Left renal cortex interstitium (tissue), 4 donors: ENCODE measurements at places on chromosomes 16 and 17. TPM values are rescaled to one million over a fixed set of nuclear protein-coding genes. Genes with fewer than 3 reads are reported as not detected.

The TTYH2 gene
- 18.4 TPM for polyA plus RNA-seq

The CMTM2 gene
- polyA plus RNA-seq: 1.1 TPM

DNA sequence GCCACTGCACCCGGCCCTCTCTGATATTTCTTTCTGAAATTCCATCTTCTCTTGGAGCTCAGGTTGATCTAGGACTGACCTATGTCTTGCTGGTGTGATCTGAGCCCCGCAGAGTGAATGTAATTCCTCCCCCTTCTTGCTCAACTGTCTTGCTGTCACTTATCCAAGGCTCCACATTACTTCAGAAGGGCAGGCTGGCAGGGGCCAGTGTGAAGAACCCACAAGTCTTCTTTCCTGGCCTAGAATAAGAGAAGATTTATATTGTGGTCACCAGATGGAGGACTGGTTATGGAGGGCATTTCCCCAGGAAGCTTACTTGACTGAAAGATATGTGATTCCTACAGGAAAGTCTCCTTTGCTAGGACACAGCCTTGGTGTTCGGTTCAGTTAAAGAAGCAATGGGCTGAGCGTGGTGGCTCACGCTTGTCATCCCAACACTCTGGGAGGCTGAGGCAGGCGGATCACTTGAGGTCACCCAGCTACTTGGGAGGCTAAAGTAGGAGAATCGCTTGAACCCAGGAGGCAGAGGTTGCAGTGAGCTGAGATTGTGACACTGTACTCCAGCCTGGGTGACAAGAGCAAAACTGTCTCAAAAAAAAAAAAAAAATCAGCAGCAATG is 13.4 kb downstream of the ITGAL start:
- no peak for DNase-seq

DNA sequence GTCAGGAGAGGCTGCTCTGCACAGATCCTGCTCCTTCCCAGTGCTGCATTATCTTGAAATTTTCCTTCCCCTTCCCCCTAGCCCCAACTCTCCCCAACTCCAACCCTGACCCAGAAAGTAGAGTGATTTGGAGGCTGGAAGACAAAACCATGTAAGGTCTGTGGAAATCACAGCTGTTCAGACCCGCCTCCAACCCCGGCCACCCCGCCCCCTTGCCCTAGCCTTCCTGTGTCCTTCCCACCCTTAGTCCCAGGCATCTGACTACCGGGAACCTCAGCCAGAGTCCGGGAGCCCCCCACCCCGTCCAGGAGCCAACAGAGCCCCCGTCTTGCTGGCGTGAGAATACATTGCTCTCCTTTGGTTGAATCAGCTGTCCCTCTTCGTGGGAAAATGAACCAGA is at the start of gene AOC3:
Gene AOC3 (plus strand): TSS at position 246 of the 400 bp plus-strand sequence. CDS start 145 bp downstream, at position 391.
- no peak for DNase-seq

DNA sequence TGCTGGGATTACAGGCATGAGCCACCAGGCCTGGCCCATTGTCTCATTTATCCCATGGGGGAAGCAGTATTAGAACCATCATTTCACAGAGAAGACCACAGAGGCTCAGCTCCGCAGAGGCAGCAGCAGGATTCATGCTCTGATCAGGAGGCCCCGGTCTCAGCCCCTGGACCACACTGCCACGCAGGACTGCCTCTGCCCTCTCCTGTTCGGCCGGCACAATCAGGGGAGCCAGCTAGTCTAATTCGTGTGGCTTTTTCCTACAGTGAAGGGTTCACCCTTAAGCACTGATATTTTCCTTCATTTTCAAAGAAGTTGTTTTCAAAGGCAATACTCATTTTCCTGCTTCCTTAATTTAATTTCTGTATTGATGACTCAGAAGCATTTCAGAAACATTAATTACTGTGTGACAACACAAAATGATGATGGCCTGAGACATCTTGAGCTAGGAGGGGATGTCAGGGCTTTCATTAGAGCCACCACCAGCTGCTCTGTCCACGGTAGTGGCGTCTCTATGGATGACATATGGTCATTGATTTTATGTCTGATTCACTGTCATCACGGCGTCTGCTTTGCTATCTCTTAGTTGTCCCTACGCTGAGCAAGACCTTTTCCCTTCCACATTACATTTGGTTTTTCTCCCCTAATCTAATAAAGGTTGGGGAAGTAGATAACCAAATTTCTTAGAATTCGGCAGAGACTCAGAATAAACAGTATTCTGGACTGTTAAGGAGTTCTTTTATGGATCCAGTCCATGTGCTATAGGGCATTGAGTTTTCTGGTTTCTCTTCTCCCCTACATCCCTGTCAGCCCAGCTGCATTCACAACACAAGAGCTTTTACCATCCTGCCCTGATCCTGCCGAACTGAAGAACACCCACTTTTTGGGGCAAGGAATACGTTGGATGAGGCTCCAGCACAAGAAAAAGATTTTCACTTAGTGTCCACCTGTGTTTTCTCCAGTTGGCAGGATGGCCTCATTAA is 314.0 kb downstream of the SLC39A11 start:
- DNase-seq: no peak

DNA sequence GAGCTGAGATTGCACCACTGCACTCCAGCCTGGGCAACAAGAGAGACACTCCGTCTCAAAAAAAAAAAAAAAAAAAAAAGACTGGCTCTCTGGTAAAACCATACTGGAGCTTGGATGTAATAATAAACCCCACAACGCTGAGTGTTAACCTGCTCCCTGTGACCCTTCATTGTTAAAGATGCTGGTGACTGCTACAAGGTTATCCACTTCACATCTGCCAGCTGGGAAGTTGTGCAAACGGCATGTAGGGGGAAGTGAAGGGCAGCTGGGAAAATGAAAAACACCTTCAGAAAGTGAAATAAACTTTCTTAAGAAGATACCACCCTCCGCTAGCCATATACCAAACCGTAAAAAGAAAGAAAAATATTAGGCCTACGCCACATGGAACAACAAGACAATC is 131.0 kb upstream of the NUDT7 start:
- no peak for DNase-seq

- no peak for DNase-seq
Measured at GRCh38 chr16:54128629-54129234, 157.9 kb downstream of the IRX3 start.

DNA sequence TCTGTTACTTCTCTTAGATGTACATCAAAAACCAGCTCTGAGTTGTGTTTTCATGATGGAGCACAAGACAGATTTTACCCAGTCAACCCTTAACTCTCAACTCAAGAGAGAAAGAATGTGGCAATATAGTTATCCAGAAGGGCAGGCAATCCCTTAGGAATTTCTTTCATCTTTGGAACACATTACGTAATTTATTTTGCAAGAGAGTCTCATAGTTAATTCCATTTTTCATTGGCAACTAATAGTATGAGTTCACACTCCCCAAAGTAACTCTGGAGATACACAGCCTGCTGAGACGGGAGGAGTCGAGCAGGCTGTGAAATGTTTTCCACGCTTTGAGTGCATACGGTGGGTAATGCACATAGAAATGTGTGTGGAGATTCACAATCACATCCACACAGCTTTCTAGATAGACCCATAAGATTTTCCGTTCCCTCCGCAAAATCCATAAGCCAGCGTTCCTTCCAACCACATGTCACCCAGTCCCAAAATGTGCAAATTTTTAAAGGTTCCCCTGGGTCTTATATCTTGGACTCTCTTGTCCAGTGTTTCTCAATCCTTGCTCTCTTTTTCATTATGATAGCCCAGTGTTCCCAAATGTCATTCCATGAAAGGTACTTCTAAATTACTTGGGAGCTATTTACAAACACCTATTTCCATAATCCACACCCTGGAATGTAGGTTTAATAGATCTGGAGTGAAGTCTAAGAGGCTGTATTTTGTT is 8.4 kb upstream of the CDRT4 start:
- DNase-seq: no peak

DNA sequence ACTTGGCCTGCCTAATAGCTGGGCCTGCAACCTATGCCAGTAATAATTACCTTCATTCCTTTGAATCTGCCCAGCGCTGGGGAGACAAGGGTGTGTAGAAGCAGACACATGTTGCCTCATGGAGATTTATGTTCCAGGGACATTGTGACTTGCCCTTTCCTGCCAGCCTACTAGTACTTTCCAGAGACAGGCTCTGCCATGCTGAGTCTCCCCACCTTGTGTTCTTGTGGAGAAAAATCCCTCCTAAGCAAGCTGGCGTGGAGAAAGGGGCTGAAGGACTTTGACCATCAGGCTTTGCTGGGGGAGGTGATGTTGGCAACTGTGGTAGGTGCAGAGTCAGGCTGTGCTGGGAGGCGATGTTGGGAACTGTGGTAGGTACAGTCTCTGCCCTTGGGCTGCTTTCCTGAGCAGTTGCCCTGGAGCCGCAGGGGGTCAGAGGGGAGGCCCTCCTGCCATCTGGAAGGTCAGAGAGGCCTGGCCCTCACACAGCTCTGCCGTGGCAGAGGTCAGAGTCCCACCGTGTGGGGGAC is 4.0 kb downstream of the KSR1 start:
- DNase-seq: no peak

DNA sequence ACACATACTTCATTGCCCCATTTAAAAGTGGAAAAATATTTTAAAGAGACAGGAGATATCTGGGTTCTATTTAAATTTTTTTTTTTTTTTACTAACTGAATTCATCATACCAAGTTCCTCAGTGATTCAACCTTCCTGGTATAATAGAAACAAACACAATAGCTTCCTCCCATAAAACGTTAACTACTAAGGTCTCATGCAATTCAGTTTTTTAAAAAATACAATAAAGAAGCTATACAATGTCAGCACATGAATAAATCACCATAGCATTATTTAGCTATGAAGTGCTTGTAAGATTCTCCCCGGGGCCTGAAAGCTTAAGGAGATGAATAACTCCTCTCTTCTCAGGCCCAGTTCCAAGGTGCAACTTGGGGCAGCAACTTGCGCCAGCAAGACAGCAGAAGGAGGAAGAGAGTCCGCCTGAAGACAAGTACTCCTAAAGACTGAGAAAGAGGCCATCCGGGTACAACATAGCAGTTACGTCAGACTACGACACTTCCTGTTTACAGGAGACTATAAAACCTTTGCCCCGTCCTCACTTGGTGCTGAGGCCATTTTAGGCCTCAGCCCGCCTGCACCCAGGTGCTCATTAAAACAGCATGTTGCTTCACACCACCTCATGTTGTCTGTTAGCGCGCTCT is 81.5 kb downstream of the MYO1D start:
- no peak for DNase-seq

- DNase-seq: no peak
Measured at GRCh38 chr17:34930283-34930682, 31.0 kb downstream of the CCT6B start.

DNA sequence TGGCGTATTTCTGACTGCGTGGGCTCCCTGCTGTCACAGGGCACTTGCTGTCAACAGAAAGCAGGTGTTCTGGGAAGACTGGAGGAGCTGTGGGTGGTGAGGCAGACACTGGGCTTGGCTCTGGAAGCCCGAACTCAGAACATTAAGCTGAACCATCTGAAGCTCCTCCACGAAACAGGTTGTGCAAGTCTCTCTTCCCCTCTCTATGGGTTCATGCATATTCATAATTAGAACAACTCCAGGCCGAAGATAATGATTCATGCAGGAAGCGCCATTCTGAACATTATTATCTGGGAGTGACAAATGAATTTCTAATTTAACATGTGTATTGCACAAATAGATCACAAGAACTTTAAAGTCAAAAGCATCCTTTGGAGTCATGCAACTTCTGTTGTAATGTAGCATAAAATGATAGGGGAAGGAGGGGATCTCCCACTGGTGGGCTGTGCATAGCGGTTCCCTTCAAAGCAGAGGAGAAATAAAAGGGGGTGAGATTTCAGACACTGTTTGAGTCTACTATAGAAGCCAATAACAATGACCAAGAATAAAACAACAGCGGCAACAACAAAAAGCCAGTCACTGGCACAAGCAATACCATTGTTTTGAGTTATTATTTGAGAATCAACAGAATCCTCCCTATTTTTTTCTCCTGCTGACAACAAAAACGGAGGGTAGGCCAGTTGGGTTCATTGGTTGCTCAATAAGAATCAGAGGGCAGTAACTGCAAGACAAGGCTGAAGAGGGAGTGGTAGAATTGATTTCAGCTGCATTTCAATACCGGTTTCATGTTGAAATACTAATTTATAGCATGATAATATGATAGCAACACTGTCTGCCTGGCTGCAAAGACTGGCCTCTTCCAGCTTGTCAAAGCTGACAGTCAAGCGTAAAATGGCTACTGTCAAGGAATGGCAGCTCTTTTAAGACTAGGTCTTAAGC is 407.3 kb downstream of the XYLT1 start:
- no peak for DNase-seq

The CFAP119 gene
- 7.8 TPM for polyA plus RNA-seq

The MAP2K6 gene
- 22.6 TPM for polyA plus RNA-seq

The MT1G gene
- polyA plus RNA-seq: 127 TPM

- DNase-seq: no peak
Measured at GRCh38 chr17:57249520-57249919, 6.8 kb upstream of the MSI2 start.

- DNase-seq: no peak
Measured at GRCh38 chr17:34226011-34226743, 28.9 kb upstream of the CCL2 start.

DNA sequence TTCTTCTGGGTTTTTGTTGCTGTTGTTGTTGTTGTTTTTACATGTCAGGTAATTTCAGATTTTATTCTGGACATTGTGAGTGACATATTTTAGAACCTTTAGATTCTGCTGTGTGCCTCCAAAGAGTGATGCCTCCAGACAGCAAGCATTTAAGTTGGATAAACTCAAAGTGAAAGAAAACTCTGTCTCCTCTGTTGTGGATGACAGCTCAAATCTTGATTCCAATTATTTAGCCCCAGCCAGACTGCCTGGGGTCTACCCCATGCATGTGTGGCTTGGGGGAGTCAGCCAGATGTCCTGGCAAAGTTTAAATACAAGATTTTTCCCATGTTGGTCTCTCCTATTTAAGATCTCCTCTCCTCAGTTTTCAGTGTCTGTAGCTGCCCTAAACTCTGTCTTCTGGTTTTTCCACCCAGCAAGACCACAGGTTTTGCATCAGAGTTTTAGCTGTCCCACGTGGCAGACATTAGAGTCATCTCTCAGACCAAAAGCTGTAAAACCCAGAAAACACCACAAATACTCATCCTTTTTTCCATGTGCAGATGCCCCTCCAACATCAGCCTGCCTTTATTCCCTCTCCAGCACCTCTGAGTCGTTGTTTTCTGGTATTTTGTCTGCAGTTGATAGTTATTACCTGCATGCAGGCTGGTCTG is 19.4 kb upstream of the ZNF469 start:
- no peak for DNase-seq

- no peak for DNase-seq
Measured at GRCh38 chr17:67244431-67245072, 444 bp downstream of the HELZ start.

- DNase-seq: no peak
Measured at GRCh38 chr17:15293558-15293957, 28.4 kb upstream of the PMP22 start.

- DNase-seq: no peak
Measured at GRCh38 chr16:49023050-49023449, 258.6 kb downstream of the CBLN1 start.

- peak; percentile 57 for DNase-seq
Measured at GRCh38 chr17:69501591-69502468, 87.3 kb downstream of the MAP2K6 start.

The CHST4 gene
- 0.55 TPM for polyA plus RNA-seq

DNA sequence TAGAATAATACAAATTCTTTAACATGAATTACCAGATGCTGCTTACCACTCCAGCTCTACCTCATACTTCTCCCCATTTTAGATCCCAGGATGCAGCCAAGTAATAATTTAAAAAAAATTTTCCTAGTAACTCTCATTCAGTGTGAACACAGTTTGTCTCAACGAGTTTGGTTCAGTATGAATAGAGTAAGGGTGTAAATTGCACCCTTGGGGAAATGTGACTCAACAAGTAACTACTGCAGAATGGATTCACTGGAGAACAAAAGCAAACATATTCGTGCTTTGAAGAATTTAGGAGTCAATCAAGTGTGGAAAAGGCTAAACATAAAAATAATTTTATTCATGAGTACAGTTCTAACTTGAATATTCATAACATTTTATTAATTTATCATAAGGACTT is 23.0 kb downstream of the KCNJ16 start:
- DNase-seq: no peak
